ENCODE measurements at places on chromosomes 13 and 19. TPM values are rescaled to one million over a fixed set of nuclear protein-coding genes. Genes with fewer than 3 reads are reported as not detected.

GRCh38 chr13:65472336-65472735, 1757.8 kb downstream of the PCDH9 start:
- no peaks in the 10 kb centered on the region for H3K36me3 ChIP-seq
- H3K4me1 ChIP-seq = no peaks in the 10 kb centered on the region
- no peak overlapping the region for H3K4me3 ChIP-seq
- H3K27ac ChIP-seq = no peak overlapping the region

DNA sequence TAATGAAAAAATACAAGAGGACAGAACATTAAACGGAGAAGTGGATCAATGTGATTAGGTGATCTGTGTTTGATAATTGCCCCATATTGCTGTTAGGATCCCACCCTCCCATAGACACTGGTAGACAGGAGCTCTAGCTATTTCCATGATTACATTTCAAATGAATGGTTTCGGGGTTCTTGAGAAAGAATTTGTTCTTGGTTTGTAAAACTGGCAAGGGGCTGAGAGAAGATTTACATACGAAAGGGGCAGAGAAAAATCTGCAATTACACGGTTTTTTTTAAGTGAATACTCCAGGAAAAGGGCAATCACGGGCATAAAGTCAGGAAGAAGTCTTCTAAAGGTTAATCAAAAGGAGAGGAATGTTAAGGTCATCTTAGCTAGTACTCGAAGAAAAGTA, 2125.7 kb upstream of the PCDH20 start:
- no peak for DNase-seq
- no peak overlapping the region for H3K4me3 ChIP-seq
- H3K4me1 ChIP-seq = no peaks in the 10 kb centered on the region
- H3K27me3 ChIP-seq = no peaks in the 10 kb centered on the region

DNA sequence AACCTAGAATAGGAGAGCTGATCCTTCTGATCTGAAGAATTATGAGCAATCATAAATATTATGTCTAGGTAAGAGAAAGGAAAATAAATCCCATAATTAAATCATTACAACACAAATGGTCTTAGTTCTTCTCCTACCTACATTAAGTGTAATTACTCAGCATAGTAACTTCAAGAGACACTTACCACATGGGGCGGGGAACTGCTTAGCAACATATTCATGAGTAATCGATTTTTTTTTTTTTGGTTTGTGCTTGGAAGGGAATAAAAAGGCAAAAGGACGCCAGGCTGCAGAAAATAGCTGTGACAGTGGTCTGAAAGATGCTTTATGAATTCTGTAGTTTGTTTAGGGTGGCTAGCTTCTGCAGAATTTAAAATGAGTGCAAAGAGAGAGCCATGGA, 103.3 kb upstream of the HTR2A start:
- H3K4me1 ChIP-seq = no peaks in the 10 kb centered on the region
- no peaks in the 10 kb centered on the region for H3K36me3 ChIP-seq
- no peaks in the 10 kb centered on the region for H3K27me3 ChIP-seq
- no peak for DNase-seq
- no peak overlapping the region for H3K4me3 ChIP-seq

GRCh38 chr19:41570179-41570578, 5.8 kb upstream of the CEACAM21 start:
- H3K4me3 ChIP-seq = no peak overlapping the region
- peaks cover 7% of the 10 kb centered on the region for H3K27me3 ChIP-seq
- no peak overlapping the region for H3K27ac ChIP-seq
- DNase-seq = no peak

Gene C1QTNF9
- total RNA-seq = 3.5 TPM

Gene CFD
- total RNA-seq = 8.7 TPM

Gene SHFL
- total RNA-seq = 9.2 TPM

Gene FFAR3
- total RNA-seq = 0.22 TPM

Gene VSTM1
- total RNA-seq = not detected

Data from muscle of leg (tissue), 16 donors.